Activated T-helper 1 cell treated with anti-CD3 and anti-CD28 coated beads, Interleukin-2, amount 50 U/mL, for 16 hours (primary cell): ENCODE measurements at places on chromosomes 12 and 14.
A peak's percentile ranks its signal among the peaks of the same experiment; 100 is the strongest.

DNA sequence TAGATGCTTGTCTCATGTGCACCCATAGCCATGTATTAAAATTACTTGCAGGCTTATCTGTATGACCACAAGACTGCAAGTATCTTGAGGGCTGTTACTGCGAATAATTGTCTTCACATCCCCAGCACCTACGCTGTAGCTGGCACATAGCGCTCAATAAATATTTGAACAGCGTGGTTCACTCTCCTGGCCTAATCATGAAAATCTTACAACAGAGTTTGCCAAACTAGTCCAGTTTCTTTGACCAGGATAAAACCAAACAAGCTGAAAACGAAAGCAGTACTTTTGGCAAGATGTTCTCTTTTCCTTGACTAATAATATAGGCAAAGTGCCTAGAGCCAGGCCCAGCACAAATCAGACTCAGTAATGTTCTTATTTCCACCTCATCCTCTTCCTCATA lies 106.7 kb downstream of the RPS29 start:
- no peak for DNase-seq

DNA sequence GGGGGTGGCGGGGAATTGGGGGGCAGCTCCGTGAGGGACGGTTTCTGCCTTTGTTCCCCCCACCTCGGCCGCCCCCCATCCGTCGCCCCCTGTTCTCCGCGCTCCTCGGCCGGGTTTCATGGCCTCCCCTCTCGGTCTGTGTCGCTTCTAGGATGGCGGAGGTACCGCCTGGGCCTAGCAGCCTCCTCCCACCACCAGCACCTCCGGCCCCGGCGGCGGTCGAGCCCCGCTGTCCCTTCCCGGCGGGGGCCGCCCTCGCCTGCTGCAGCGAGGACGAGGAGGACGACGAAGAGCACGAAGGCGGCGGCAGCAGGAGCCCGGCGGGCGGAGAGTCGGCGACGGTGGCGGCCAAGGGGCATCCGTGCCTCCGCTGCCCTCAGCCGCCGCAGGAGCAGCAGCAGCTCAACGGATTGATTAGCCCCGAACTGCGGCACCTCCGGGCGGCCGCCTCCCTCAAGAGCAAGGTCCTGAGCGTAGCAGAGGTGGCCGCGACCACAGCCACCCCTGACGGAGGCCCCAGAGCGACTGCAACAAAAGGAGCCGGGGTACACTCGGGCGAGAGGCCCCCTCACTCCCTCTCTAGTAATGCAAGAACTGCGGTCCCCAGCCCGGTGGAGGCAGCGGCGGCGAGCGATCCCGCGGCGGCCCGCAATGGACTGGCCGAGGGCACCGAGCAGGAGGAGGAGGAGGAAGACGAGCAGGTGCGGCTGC lies 575 bp downstream of the NAA30 start:
- peak; percentile 5 for DNase-seq

DNA sequence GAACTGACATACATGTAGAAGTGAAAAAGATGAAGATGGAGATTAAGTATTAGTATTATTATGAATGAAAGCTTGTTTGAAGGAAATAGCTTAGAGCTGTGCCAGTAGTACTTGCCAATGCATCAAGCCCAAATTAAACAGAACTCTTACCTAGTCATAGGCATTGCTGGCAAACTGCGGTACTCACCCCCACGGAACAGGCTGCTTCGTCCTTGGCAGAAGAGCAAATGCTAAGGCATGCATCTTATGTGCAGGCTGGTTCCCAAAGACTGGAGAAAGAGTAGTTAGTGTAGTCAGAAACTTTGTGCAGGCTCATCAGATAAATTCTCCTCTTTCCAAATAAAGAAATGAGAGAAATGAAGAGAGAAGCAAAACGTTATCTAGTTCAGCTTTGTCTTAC lies 134.8 kb downstream of the CCDC59 start:
- no peak for DNase-seq

DNA sequence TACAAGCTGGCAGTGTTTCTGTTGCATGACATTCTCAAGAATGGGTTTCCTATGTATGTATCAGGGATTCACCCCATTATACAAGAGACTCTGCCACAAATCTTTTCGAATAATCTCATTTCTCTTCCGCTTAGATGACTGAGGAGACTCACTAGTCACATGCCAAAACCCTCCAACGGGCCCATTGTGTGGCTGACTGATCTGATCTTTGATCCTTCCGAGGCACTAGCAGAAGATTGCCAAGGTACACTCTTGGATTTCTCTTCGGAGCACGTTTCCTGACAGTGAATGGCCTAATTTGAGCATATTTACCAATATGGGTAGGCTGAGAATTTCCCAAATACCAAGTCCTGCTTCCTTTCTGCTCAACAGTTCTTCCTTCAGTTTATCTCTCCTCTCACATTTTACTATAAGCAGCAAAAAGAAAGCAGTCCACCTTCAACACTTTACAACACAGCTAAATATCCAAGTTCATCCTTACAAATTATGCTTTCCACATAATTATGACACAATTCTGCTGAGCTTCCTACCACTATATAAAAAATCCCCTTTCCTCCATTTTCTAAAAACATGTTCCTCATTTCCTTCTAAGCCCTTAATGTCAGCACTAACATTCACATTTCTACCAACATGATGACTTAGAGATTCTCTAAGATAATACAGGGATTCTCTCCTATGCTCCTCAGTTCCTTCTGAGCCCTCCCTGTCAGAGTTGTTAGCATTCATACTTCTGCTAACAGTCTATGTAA lies 11.0 kb downstream of the PRPH start:
- no peak for DNase-seq

DNA sequence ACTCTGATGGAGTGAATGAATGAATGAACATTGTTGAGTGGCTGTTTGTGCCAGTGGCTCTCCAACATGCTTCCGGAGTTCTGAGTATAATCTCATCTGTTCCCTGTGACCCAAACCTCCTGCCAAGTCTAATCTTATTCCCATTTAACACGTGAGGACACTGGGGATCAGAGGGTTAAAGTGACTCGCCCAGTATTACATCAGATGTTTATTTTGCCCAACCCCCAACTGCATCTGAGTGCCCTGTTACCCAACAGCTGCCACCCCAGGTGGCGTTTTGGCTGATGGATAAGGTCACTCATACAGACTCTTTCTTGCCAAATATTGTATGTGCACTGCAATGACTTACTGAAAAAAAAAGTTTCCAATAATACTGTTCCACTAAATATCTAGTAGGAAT lies 210.9 kb downstream of the EXOC5 start:
- DNase-seq, result no peak

DNA sequence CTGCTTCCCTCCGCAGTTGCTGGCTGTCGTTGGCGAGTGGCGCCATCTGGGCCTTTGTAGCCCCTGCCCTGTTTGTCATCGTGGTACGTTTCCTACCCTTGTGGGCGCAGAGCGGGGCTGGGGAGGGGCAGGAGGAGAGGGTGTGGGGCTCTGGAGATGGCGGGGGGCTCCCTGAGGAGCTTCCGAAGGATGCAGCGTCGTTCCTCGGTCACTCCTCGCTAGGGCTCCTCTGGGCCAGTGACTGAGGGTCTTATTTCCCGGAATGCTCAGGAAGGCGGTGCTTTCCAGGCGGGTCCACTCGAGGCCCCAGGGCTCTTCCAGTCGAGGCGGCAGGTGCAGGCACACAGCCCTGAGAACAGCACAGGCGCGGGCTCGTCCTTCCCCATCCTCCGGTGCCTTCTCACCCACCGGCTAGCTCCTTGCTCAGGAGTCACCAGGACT lies 167.1 kb downstream of the ADGRD1 start:
- DNase-seq, result no peak

DNA sequence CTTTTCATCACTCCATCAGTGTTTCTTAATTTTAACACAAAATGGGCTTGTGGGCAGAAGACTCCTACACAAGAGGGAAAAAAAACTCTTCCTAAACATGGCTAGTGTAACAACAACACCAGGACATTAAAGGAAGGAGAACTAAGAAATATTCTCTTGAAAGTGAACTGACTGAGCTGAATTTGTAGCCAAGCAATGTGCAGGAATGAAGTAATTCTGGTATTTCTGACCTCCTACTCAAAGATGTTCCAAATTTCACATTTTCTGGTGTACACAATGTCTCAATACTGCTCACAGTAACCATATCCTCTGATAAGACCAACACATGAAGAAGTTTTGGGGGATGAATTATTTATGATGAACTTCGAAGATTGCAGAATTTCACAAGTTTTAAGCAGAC lies 357.3 kb downstream of the DUSP6 start:
- no peak for DNase-seq

GRCh38 chr14:105138551-105139111 lies 29.9 kb downstream of the JAG2 start:
- no peak for DNase-seq

DNA sequence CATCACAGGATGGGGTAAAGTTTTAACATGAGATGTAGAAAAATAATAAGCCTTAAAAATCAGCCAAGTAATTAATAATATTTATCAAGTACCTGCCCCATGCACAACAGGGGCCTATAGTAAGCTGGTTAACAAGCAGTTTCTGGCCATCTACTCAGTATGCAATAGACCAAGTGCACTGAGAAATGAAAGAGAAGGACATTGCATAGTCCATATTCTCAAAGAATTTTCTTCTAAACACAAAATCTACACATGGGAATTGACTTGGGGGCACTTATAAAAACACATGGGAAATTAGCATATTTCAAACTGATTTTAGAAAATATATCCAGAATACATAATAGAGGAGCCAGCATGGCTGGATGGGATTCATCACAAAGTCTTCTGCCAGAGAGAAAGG lies 109.5 kb downstream of the DIO2 start:
- DNase-seq, result no peak

- no peak for DNase-seq
These were observed 58.6 kb downstream of the NT5DC3 start for GRCh38 chr12:103782399-103782798.

GRCh38 chr14:32142754-32143437 lies 58.9 kb upstream of the RNU6-7 start:
- no peak for DNase-seq

DNA sequence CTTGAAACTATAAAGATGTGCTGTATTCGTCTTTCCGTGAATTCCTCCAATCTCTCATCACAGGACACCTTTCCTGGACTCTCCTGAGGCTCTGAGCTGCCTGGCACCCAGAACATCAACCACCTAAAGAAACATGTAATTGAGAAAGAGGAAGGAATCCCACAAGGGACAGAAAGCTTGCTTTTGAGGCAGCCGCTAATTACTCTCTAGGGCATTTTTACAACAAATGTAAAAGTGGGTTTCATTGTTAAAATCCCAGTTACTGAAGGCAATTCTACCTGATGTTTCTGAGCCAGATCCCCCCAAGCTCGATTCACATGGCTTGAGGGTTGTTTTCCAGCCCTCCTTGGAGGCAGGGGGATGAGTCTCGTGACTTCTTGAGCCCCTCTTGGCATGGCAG lies 238.5 kb upstream of the LHX5 start:
- DNase-seq, result no peak

GRCh38 chr12:98582093-98582492 lies 11.4 kb upstream of the SLC25A3 start:
- no peak for DNase-seq

DNA sequence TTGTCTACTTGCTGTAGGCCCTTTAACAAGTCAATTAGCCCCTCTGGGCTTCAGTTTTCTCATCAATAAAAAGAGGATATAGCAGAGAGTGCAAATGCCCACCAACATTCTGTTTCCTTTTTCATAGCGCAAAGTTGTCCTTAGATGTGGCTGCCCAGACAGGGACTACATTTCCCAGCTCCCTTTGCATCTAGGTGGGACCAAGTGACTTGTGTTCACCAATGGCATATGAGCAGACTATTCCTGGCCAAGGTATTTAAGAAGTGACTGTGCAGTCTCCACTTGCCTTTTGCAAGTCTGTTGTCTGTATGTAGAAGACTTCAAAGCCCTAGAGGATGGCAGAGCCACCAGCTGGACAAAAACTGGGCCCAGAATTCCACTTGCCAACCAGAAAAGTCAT lies 59.7 kb downstream of the DAO start:
- no peak for DNase-seq

DNA sequence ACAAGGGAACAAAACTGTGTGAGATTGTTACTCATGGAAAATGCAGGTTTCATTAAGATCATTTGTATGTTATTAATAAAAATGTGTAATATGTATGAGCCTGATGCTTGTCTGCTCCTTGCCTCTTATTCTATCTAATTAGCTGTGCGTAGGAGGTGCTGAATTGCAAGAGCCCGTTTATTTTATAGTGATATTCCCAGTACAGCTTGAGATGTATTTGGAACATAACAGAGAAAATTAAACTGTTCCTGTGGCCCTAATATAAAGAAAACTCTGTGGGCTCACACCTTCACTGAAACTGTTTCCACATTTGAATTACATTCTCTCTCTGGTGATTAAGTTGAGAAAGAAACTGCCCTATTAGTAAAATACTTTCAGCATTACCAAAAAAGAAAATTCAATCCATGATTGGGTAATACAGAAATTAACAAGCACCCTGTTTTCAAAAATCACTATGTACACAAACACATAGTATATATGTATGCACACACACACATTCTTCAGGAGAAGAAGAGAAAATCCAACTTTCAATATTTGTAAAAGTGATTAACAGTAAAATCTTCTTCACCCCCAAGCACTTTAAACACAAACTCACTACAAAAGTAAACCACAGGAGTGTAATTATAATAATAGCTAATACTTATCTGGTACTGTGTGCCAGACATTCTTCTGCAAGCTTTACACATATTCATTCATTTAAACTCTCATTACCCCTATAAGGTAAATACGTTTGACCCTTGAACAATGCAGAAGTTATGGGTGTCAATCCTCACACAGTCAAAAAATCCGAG lies 233.2 kb downstream of the PHLDA1 start:
- DNase-seq, result no peak

DNA sequence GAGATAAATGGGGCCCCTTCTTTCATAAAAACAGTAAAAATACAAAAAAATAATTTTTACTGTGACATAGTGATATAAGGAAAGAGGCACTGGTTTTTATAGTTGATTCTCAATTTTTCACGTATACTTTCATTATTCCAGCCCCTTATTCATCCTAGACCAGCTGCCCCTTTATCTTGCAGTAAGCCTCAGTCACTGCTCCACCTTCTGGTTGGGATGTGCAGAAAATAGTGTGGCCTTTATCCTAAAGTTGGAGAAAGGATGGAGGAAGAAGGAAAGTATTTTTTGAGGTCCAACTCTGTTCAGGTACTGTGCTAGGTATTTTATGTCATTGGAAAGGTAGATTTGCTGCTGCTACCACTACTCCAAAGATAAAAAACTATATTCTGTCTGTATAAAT lies 172.7 kb downstream of the ANO6 start:
- no peak for DNase-seq

DNA sequence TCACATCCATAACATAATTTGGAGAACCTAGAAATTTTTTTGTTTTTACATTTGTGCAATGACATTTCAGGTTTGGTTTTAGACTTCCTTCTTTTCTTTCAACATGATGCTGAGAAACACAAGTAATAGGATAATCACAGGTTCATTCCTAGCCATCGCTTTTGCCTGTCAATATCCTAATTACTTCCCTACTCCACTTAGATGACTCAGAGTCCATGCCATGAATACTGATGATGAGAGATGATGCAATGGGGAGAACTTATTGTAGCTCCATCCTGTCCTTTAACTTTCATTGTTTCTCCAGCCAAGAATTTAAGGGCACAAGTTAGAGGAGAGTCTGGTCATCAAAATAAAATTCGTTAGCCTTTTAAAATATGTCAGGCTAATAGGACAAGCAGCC lies 101.3 kb downstream of the PTPRO start:
- DNase-seq, result no peak

- DNase-seq, result no peak
These were observed 239.7 kb downstream of the BCAT1 start for GRCh38 chr12:24709216-24709615.

GRCh38 chr14:64444984-64445845 lies 20.1 kb upstream of the AKAP5 start:
- peak; percentile 9 for DNase-seq
